ENCODE measurements at places on chromosomes 4 and X.
A peak's percentile ranks its signal among the peaks of the same experiment; 100 is the strongest.

DNA sequence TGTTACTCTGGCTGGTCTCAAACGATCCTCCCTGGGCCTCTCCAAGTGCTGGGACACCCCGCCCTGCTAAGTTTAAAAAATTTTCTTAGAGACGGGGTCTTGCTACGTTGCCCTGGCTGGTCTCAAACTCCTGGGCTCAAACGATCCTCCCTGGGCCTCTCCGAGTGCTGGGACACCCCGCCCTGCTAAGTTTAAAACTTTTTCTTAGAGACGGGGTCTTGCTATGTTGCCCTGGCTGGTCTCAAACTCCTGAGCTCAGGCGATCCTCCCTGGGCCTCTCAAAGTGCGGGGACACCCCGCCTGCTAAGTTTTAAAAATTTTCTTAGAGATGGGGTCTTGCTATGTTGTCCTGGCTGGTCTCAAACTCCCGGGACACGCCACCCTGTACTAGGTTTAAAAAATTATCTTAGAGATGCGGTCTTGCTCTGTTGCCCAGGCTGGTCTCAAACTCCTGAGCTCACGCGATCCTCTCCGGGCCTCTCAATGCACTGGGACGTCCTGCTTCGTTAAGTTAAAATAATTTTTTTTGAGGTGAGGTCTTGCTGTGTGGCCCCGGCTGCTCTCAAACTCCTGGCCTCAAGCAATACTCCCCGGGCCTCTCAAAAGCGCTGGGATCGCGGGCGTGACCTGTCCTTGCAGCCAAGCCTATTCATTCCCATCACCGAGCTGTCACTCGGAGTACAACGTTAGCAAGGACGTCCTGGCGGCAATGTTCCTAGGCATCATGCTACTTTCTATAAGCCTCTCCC lies 1.1 kb downstream of the SLC25A6 start:
- no peak for DNase-seq

DNA sequence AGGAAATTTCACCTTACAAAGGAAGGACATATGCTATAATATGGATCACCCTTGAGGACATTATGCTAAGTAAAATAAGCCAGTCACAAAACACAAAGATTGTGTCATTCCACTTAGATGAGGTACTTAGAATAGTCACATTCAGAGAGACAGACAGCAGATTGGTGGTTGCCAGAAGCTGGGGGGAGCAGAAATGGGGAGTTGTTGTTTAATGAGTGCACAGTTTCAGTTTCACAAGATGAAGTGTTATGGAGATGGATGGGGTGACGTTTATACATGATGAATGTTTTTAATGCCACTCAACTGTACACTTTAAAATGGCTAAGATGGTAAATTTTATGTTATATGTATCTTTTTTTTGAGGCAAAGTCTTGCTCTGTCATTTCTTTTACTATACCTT lies 14.8 kb upstream of the SPON2 start:
- peak; percentile 19 for DNase-seq

GRCh38 chr4:138348055-138348454 lies 105.9 kb upstream of the SLC7A11 start:
- DNase-seq: no peak

DNA sequence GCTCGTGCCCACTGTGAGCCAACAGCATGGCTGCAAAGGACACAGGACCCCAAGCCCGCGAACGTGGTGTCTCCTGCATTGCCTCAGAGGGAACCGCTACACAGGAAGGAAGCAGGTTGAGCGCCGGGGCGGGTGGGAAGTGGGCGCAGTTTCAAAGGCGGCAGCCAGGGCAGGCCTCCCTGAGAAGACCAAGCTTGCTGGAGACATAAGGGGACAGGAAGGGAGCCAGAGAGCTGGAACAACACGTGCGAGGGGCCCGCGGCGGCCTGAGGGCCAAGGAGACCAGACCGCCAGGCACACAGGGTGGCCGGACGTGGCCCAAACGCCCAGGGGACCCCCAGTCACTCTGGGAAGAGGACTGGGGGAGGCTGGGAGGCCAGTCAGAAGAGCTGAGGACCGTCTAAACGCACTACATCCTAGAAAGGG lies 32.0 kb downstream of the CTBP1 start:
- peak; percentile 43 for DNase-seq

- no peak for DNase-seq
Observed at GRCh38 chr4:839675-840443, 13.9 kb upstream of the CPLX1 start.

GRCh38 chr4:87785731-87786509 lies 13.4 kb upstream of the IBSP start:
- no peak for DNase-seq

- DNase-seq: no peak
Observed at GRCh38 chr4:1869530-1870327, 1.5 kb upstream of the NSD2 start.

DNA sequence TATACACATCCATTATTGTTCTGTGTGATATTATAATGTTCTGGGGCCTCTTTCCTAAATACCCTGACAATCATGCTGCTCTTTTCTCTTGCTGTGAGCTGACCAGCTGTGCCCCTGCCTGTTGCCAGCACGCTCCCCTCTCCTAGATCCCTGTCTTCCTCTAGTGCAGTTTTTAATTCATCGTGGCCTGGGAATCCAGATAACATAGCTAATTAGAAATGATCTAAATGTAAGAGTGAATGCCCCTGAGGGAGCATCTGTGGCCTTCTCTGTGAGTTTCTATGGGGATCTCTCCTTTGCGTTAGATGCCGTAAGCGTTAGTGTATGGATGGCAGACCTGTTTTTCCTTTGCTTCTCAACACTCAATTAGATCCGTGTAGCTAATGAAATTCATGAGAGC lies 434.3 kb downstream of the SPRY1 start:
- DNase-seq: no peak

GRCh38 chr4:85736571-85736970 lies 261.6 kb downstream of the ARHGAP24 start:
- no peak for DNase-seq

GRCh38 chr4:40910706-40911105 lies 161.0 kb downstream of the NSUN7 start:
- DNase-seq: no peak

GRCh38 chr4:8688041-8688907 lies 95.7 kb downstream of the CPZ start:
- no peak for DNase-seq

DNA sequence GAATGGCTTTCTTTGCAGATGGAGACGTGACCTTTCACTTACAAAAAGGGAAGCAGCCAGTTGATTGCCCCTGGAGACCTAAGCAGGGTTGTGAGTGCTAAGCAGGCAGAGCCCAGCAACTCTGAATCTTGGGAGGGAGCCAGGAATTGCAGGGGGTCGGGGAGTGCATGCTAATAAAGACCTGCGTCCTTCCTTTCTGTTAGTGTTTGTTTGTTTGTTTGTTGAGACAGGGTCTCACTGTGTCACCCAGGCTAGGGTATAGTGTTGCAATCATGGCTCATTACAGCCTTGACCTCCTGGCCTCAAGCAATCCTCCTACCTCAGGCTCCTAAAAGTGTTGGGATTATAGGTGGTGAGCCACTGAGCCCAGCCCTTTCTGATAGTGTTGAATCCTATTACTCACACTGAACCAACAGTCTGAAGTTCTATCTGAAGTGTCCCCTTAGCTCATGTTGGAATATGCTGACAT lies 137.4 kb downstream of the CEP135 start:
- DNase-seq: no peak

- no peak for DNase-seq
Observed at GRCh38 chrX:47174376-47174775, 19.3 kb upstream of the UBA1 start.

GRCh38 chr4:150395872-150396271 lies 186.1 kb upstream of the MAB21L2 start:
- peak; percentile 4 for DNase-seq

- DNase-seq: no peak
Observed at GRCh38 chr4:144178414-144178813, 37.9 kb upstream of the GYPA start.

DNA sequence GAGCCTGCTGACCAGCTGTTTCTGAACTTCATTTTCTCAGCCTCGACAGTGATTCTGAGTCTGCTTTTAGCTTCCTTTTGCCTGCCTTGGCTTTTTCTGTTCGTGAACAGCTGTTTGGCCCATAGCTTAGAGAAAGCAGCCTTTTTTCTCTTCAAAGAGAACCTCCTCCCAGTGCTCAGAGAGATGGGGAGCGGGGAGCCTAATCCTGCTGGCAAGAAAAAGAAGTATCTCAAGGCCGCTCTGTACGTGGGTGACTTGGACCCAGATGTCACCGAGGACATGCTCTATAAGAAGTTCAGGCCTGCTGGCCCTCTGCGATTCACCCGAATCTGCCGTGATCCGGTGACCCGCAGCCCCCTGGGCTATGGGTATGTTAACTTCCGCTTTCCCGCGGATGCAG lies 756 bp downstream of the PABPC5 start:
- no peak for DNase-seq

DNA sequence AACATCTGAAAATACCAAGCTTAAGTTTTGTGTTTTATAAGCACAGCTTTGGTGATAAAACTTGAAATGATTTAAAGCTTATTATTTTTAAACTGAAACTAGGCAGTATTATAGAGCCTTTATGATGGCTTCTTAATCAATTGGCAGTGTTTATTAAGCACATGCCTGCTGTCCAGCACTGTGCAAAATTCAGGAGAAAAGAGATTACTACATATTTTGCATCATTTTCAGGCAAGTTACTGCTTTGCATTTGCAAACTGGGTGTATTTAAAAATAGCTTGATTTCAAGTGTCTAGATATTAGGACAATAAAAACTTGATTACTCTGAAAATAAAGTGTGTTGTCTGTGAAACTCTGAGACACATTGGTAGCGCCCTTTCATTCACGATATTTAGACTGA lies 126.5 kb downstream of the PDLIM5 start:
- no peak for DNase-seq

GRCh38 chr4:188012426-188012945 lies 16.9 kb downstream of the ZFP42 start:
- no peak for DNase-seq

- no peak for DNase-seq
Observed at GRCh38 chrX:133215747-133216146, 2.4 kb downstream of the TFDP3 start.

GRCh38 chr4:55980725-55981124 lies 32.0 kb downstream of the CEP135 start:
- DNase-seq: no peak

- DNase-seq: no peak
Observed at GRCh38 chrX:37752936-37753335, 26.9 kb upstream of the CYBB start.

GRCh38 chr4:139710073-139710472 lies 44.5 kb downstream of the MGST2 start:
- DNase-seq: no peak

GRCh38 chr4:122715221-122715620 lies 17.3 kb upstream of the BBS12 start:
- no peak for DNase-seq

GRCh38 chr4:115873048-115873447 lies 759.6 kb upstream of the NDST4 start:
- DNase-seq: no peak

DNA sequence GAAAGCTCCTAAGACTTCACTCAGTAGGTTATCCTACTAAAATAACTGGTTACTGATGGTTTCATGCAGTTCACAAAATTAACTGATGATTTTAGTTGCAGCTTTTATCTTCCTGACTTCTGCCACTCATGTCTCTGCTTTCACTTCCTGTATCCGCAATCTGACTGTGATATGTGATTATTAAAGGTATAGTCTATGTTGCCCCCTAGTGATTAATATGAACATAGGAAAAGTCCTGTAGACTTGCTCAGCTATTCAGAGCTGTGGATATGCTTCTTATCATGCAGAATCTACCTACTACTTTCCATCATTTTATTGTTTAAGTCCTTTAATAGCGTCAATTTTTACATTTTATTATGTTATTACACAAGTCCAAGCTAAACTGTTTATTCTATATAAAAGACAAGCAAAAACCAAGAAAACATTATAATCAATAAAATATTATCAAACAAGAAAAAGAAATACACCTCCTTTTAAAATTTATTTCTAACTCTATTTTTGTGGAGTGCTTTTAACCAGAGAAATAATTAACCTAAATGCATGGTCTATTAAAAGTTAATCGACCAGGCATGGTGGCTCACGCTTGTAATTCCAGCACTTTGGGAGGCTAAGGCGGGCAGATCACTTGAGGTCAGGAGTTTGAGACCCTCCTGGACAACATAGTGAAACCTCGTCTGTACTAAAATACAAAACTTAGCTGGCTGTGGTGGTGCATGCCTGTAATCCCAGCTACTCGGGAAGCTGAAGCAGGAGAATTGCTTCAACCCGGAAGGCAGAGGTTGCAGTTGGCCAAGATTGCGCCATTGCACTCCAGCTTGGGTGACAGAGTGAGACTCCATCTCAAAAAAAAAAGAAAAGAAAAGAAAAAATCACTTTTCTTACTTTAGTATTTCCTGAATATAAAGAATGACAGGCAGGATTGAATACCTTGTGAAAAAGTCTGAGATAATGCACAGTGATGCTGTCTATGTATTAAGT lies 40.4 kb upstream of the TLR2 start:
- DNase-seq: no peak

GRCh38 chrX:96752781-96753180 lies 68.1 kb downstream of the DIAPH2 start:
- DNase-seq: no peak

- no peak for DNase-seq
Observed at GRCh38 chrX:73977542-73978169, 326.3 kb upstream of the ZCCHC13 start.

DNA sequence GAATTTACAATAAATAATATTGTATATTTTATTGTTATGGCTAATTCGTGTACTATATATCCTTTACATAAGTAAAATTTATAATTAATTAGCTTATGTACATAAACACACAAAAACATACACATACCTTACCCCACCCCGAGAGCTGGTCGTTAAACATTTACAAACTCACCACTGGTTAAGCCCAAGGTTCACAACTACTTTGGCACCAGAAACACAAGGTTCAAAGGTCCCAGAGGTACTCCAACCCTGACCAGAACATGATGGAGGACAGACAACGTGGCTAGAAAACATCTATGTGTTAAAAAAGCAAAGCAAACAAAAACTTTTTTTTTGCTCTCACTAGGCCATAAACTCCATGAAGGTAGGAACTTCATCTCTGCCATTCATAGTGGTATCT lies 37.7 kb downstream of the SLC25A5 start:
- DNase-seq: no peak

DNA sequence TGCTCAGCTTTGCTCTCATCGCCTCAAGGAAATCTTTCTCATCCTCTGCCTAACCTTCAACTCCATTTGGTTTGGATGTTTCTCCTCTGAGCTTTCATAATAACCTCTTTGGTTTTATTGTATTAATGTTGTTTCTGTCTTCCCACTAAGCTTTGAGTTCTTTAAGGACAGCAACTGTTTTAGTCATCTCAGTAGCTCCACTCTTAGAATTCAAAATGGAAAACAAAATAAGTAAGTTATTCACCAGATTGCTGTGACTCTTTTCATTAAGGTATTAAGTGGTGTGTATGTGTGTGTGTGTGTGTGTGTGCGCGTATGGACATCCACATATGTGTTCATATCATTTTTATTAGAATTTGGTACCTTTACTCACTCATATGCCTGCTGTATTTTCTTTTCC lies 279.2 kb upstream of the BOD1L1 start:
- DNase-seq: no peak

DNA sequence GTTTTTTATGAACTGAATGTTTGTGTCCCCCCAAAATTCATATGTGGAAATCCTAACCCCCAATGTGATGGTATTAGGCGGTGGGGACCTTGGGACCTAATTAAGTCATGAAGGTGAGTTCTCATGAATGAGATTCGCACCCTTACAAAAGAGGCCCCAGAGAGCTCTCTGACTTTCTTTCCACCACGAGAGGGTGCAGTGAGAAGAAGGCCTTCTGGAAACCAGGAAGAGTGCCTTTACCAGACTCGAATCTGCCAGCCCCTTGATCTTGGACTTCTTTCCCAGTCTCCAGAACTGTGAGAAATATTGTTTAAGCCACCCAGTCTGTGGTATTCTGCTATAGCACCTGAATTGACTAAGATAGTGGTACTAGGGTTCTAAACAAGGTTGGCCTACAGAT lies 40.8 kb downstream of the STK26 start:
- no peak for DNase-seq

Measured in stimulated activated naive CD4-positive, alpha-beta T cell treated with Interleukin-2 at 50 U/mL for 16 hours (primary cell).